Activated T-cell treated with anti-CD3 and anti-CD28 coated beads, Interleukin-2, amount 50 U/mL, for 4 hours (primary cell): ENCODE measurements at places on chromosomes 2 and 18.

DNA sequence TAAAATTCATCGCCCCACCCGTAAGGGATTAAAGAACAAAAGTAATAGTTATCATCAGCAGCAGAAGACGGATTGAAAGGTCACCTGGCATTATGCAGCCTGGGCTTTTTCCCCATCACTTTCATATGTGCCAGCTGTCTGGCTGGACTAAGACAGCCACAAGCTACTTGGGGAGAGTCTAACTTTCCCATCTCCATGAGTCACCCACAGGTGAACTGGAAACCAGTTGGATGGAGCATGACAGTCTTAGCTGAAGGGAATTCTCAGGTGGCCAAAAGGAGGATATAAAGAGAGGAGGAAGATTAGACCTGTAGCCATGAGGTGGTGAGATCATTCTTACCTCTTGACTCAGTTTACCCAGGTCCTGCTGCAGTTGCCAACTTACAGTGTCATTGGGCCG lies 7.0 kb upstream of the FAM178B start:
- no peak for DNase-seq

GRCh38 chr2:150438654-150439053 lies 48.8 kb downstream of the RND3 start:
- DNase-seq, result no peak

DNA sequence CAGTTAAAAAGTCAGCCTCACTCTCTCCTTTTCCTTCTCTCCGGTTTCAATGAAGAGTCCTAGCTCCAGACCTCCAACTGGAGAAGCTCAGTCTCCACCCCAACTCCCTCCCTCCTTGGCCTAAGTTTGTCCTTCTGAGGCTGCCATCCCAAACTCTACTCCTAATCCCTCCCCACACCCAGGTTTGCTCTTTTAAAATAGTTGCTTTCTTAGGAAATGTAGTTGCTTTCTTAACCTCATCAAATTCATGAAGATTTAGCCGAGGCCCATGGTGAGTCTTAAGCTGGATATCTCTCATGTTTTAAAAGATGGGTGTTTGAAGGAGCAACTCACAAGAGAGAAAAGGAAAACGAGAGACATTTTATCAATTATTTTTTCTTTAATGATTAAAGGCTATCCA lies 937 bp upstream of the LANCL1 start:
- no peak for DNase-seq

DNA sequence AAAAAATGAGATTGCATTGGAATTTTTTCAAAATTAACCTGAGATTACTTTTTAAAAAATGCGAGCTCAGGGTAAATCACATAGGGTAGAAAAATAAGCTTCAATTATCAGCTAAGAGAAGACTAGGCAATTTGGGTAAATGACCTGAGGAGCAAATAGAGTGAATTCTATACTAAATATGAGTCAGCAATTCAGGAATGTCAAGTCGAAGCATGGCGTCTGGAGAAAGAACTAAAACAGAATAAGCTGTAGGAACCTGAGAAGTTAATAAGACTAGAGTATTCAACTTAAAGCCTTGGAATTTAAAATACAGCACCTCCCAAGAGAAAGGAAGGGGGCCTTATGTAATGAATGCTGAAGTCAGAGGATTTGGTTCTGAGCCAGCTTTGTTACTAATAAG lies 487.0 kb downstream of the SUCLG1 start:
- no peak for DNase-seq

DNA sequence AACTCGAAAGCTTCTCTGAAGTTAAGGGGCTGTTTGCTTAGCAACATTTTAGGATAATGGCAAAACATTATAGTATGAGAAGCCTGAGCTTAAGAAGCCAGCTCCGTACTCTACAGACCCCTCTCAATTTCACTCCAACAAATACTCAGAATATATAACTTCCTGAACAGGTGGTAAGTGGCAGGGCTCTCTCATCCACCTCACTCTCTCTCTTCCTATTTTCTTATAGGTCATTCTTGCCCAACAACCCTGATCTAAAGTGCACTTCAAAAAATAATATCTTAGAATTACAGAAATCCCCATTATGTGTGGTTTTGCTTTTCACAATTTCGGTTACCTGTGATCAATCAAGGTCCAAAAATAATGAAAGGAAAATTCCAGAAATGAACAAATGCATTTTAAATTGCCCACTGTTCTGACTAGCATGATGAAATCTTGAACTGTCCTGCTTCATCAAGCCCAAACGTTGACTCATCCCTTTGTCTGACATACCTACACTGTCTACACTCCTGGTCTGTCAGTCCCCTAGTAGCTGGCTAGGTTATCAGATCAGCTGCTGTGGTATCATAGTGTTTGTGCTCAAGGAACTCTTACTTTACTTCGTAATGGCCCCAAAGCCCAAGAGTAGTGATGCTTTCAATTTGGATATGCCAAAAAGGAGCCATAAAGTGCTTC lies 122.8 kb upstream of the COL5A2 start:
- no peak for DNase-seq

- DNase-seq, result no peak
Measured at GRCh38 chr2:227855440-227855839, 16.0 kb upstream of the DAW1 start.

DNA sequence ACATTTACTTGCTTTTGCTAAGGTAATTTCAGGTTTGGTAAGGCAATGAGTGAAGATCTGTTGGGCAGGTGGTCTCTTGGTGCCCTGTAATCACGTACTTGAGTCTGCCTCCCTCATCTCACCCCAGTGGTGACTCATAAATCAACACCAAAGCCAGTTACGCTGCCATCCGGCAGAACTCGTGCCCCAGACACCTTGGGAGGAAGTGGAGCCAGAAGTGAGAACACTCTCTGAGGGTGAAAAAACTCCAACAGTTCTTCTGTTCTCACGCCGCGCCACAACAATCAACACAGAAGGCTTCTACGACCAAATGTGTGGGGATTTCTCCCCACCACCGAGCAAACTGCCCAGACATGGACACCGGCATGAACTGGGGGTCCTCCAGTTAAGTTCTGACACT lies 206.2 kb downstream of the ARL4C start:
- DNase-seq, result peak; percentile 79

DNA sequence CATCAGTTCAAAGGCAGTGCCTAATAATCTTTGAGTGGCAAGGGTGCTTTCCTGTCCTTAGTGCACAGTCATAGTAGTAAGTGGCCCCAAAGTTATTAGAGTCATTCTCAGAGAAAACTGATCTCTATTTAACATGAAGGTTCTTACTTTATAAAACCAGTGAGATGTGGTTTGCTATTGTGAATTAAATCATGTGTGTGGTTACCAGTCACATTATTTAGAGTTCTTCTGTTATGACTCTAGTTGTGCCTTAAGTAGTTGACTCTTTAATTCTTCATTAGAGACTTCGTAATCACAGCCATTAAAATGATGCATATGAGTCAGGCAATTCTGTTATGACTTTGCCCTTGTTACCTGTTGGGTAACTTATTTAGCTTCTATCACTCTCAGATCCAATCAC lies 1392.9 kb upstream of the ACVR2A start:
- no peak for DNase-seq

DNA sequence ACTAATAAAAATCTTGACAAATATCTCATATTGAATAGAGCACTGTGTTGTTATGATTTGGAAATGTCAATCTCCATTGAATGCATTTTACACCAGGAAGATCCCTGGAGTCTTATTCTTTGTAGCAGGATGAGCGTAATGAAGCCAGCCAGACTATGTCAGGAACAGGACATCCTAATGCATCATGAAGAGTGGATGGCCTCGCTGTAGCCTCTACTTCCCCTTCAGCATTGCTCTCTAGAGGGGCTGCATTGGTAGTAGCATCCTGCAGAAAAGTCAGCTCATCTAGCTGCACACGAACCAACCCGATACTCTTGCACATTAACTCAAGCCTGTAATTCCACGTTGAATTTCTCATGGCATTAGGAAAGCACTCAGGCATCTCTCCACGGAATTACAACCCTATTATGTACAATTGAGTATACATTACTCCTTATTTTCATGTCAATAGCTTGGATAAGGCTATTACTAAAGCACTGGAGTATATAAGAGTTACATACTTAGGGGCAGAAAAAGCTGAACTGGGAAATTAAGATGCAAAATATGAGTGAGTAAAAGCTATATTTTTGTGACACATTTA lies 76.1 kb downstream of the CMPK2 start:
- DNase-seq, result no peak

DNA sequence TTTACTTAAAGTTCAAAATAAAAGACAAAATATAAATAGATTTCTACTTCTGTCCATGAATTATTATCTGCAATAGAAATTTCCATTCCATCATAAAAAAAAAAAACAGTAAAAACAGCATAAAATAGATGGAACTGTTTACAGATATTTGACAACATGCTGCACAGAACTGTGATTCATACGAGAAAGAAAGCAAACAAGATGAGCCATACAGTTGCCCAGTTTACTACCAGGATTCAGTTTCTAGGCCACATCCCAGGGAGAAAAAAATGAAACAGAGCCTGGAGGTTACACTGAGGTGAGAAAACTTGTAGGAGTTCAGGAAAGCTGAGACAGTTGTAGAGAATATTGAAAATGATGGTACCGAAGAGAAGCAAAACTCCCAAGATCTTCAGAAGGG lies 1426.9 kb upstream of the ACVR2A start:
- DNase-seq, result no peak

DNA sequence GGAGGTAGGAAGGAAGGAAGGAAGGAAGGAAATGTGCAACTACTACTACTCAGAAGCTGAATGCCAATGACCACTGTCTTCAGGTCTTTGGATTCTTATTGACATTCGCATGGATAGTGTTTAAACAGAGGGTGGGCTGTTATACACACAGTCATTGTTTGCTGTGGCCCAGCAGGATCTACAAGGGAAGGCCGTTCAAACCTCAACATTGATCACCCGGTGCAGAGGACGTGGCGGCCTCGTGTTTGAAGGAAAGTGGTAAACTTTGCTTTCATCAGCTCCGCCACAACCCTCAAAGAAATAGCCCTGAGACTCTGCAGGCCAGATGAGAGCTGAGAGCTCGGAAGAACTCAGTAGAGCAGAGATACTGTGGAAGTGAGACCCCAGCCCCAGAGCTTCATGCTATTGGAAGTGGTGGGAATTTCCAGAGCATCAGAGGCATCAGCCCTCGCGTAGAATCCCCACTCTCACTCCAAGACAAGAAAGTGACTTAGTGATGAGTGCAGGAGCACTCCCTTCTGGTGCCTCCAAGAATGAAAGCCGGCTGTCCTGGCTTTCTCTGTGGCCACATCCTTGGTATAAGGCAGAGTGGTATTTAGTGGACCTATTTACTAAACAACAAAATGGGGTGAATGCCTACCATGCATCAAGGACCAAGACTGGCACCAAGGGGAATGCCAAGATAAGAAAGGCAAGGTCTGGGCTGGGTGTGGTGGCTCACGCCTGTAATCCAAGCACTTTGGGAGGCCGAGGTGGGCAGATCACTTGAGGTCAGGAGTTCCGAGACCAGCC lies 10.1 kb upstream of the ROCK2 start:
- DNase-seq, result no peak

GRCh38 chr2:33511141-33511540 lies 34.7 kb downstream of the RASGRP3 start:
- DNase-seq, result no peak

DNA sequence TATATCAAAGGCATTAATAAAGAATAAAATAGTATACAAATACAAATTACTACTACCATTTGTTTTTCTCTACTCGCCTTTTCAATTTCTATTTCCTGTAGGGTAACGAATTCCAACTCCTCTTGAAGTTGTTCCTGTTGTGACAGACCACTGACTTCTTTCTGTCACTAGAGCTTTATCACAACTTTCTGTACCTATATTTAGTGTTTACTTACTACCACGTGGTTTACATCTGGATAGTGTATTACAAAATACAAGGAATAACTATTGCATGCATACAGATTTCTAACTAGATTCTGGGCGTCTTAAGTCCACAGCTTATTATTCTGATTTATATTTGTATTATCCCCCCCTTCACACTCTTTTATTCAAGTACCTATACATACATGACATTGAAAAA lies 22.3 kb downstream of the NBAS start:
- no peak for DNase-seq

- no peak for DNase-seq
Measured at GRCh38 chr2:86275384-86275799, 62.0 kb downstream of the REEP1 start.

DNA sequence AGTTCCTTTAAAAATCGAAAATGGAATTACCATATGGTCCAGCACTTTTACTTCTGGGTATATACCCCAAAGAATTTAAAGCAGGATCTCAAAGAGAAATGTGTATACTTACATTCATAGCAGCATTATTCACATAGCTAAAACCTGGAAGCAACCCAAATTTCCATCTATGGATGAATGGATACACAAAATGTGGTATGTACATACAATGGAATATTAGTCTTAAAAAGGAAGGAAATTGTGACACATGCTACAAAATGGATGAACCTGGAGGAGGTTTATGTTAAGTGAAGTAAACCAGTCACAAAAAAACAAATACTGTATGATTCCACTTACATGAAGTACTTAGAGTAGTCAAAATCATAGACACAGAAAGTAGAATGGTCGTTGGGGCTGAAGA lies 147.9 kb upstream of the LTBP1 start:
- no peak for DNase-seq

DNA sequence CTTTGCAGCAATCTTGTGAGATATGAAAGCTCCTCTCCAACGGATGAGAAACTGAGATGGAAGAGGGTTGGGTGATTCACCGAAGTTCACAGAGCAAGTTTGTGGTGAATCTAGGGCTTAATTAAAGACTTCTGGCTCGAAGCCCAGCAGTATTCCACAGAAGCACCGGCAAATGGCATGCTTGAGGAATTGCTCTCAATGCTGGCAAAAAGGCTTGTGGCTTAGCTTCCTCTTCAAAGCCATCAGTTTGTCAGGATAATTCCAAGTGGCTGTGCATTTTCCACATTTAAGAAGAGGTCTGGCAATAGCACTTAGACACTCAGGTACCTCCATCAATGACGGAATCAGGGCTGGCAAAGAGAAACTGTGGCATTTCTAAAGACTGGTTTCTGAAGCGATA lies 98.7 kb upstream of the SLC66A3 start:
- no peak for DNase-seq

DNA sequence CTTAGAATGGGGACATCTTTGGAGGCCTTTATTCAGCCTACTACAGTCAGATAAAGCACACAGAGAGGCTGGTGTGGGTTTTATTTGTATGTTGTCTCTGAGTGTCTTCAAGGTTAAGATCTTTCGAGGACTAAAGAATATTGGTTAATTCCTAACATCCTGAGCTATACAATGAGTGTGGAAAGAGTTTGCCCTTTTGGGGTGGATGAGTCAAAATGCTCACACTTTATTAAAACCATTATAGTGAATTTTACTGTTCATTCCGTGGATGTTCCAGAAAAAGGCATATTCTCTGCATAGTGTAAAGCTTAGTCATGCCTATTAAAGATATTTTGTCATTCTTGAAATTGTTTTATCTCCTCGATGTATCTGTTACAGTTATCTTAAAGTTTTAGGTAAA lies 29.1 kb upstream of the SLC38A11 start:
- no peak for DNase-seq

DNA sequence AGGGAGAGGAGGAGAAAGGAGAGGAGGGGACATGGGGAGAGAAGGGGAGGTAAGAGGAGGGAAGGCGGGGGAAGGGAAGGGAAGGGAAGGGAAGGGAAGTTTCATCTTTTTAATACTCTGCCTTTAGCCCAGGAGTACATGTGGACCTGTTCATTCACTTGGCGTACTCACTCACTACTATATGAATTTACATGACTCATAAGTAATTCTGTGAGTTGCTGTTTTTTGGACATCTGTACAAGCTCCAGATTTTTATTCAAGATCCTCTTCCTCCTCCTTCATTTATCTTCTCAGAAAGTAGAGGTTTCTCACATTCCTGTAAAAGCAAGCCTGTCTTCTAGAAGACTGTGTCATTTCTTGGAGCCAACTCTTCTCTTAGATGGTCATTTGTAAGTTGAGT lies 84.6 kb downstream of the RDH14 start:
- no peak for DNase-seq
